CD4-positive, alpha-beta T cell treated with Interleukin-17A for 1 hour (primary cell): ENCODE measurements at places on chromosomes 1 and 21.

- no peak for DNase-seq
Observed at GRCh38 chr1:200242110-200243041, 167.5 kb downstream of the ZNF281 start.

DNA sequence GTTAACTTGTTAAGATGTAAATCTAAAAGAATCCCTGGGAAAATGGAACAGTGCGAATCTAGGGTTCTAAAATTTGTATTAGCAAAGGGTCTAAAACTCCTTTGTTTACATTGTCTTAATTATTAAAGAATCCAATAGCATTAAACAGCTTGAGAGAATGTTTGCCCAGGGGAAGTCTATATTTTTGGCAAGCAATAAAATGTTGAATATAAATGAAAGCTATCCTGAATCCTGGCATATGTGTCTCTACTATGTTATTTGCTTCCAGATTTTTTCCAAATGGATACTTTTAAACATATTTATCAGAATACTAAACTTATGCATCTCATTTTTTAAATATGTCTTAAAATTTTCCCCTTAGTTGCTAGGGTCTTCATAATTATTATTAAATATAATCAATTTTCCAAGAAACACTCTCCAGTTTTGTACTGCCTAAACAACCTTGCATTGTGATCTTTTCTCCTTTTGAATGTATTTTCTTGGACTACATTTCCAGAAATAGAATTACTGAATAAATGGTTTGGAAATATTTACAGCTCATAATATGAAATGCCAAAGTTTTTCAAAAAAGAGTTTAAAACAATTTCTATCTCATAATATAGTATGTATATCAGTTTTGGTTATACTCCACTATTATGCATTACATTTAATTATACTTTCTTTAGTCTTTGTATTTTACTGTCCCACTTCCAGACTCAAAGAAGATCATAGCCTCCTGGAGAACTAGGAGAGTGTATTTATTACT, 304.8 kb downstream of the USP25 start:
- DNase-seq = no peak

GRCh38 chr1:7827126-7827955, 25.5 kb downstream of the UTS2 start:
- DNase-seq = peak; percentile 31

- no peak for DNase-seq
Observed at GRCh38 chr21:33037501-33037900, 11.8 kb downstream of the OLIG2 start.

GRCh38 chr1:77060000-77060399, 159.2 kb downstream of the PIGK start:
- DNase-seq = no peak

- no peak for DNase-seq
Observed at GRCh38 chr1:170857955-170858354, 77.4 kb upstream of the MROH9 start.

GRCh38 chr21:44766818-44767354, 34.7 kb downstream of the UBE2G2 start:
- DNase-seq = no peak

DNA sequence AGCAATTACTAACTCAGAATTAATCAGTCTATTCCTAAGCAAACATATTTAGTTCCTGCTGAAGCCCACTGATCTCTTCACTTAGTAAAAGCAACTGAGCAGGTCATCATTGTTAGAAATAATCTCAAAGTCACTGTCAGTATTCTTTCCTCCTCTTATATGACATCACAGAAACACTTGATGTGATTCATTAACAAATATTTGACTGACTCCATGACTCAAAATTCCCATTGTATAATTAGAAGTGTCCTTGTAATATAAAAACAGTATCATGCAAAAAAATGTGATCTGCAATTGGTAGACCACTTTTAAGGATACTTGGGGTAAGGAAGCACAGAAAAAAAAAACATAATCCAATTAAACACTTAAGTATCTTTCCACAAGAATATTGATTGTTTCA, 194.4 kb downstream of the DPYD start:
- DNase-seq = no peak

GRCh38 chr1:202831906-202832305, 21.2 kb downstream of the PCAT6 start:
- no peak for DNase-seq
